ENCODE measurements at places on chromosomes 11 and 22.
A peak's percentile ranks its signal among the peaks of the same experiment; 100 is the strongest.

GRCh38 chr22:47290706-47291430 lies 528.4 kb downstream of the TBC1D22A start:
- DNase-seq: no peak

DNA sequence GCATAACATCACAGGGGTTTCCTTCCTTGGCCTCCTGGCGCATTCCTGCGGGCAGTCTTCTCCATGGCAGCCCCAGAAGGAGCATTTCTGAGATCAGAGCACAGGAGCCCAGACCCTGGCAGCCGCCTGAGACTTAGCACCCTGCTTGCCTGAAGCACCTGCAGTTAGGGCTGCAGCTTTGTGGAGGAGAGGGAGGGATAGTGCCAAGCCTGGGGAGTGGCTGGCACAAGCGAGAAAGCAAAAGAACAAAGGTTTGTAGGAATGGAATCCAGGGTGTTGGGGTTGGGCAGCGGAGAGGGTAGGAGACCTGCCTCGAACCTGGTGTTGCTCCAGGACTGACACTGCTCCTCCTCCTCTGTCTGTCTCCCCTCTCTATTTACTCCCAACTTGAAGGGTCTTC lies 66.9 kb downstream of the SCN3B start:
- DNase-seq: no peak

DNA sequence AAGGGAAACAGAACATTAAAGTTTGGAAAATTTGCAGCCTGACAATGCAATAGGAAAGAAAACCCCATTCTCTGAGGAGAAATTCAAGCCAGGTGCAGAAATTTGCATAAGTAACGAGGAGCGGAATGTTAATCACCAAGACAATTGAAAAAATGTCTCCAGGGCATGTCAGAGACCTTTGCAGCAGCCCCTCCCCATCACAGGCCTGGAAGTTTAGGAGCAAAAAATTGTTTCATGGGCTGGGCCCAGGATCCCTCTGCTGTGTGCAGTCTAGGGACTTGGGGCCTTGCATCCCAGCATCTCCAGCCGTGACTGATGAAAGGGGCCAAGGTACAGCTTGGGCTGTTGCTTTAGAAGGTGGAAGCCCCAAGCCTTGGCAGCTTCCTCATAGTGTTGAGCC lies 780.2 kb downstream of the LRRC4C start:
- DNase-seq: no peak

GRCh38 chr22:29380856-29381255 lies 7.5 kb downstream of the AP1B1 start:
- no peak for DNase-seq

GRCh38 chr22:46857142-46857884 lies 94.9 kb downstream of the TBC1D22A start:
- DNase-seq: no peak

- DNase-seq: no peak
Measured at GRCh38 chr11:77442394-77443053, 31.4 kb downstream of the PAK1 start.

GRCh38 chr11:87022254-87022653 lies 15.5 kb upstream of the TMEM135 start:
- DNase-seq: no peak

GRCh38 chr11:122758339-122758738 lies 80.0 kb upstream of the CRTAM start:
- DNase-seq: no peak

DNA sequence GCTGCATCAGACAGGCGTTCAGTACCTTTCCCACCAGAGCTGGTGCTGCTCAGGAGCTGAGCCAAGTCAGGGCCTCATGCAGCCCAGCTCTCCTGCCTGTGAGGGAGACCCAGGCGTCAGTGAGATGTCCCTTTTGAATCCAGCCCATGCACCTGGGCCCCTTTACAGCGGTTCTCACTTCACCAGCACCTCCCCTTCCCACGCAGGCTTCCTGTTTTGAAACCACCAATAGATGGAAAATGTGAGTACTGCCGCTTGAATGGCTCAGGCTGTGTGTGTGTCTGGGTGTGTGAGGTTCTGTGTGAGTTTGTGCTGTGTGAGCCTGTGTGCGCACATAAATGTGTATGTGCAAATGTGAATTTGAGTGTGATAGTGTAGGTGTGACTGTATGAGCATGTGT lies 88.4 kb downstream of the UBASH3B start:
- peak; percentile 65 for DNase-seq

DNA sequence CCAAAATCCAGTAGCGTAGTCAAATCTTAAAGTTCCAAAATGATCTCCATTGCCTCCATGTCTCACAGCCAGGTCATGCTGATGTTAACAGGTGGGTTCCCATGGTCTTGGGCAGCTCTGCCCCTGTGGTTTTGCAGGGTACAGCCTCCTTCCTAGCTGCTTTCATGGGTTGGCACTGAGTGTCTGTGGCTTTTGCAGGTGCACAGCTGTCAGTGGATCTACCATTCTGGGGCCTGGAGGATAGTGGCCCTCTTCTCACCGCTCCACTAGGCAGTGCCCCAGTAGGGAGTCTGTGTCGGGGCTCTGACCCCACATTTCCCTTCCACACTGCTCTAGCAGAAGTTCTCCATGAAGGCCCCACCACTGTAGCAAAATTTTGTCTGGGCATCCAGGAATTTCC lies 132.8 kb downstream of the KCNC1 start:
- DNase-seq: no peak

DNA sequence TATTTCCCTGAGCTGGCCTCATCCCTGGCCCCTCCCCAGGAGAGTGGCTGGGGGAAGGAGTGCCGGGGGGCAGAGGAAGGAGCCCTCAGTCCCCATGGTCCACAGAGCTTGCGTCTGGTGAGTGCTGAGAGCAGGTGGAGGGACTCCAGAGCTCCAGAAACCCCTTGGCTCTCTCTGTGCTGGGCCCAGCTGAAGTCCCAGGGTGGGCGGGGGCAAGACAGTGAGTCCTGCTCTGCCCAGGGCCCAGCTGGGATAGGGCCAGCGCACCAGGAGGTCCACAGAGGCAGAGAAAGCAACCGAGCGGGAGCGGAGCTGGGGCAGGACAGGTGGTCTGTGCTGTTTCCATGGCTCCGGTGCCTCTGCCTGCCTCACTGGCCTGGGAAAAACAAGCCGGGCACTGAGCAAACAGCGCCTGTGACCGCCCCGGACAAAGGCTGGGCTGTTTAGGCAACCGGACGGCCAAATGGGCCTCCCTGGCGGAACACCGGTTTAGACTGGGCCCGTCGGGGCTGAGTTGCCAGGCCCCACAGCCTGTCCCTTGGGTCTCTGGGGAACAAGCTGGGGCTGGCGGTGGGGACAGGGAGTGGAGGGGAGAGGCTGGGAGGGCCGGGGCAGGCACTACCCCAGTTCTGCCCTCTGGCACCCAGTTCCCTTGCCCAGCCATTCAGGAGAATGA lies 34.1 kb upstream of the WNT7B start:
- DNase-seq: no peak

DNA sequence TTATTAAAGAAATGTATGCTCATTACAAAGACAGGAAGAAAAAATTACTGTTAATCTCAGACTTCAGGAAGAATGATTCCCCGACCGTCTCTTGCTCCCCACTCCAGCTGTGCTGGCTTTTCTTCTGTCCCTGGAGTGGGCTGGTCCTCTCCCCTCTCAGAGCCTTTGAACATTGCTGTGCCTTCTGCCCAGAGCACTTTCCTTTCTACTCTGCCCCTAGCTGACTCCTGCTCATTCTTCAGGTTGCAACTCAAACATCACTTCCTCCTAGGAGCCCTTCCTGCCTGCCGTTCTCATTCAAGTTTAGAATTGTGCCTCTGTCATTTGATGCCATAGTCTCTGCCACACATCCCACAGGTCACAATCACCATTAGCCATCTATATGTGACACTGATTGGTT lies 329.5 kb downstream of the MIAT start:
- no peak for DNase-seq

DNA sequence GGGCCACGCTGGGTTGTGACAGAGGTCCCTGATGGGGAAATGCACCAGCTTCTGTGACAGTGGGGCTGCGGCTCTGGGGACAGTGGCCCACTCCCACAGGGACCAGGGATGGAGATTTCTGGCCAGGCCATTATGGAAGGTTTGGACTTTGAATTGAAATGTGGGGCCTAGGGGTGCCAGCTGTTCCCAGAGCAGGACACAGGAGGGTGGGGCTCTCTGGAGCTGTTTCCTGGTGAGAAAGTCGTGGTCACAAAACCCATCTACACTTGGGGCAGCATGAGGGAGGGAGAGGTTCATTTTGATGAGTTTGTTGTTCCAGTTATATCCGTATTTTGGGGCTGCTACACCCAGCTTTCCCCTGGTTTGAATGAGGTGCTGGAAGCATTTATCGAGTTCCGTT lies 52.2 kb downstream of the LRP5 start:
- no peak for DNase-seq

- no peak for DNase-seq
Measured at GRCh38 chr11:60080535-60080934, 7.9 kb upstream of the MS4A2 start.

DNA sequence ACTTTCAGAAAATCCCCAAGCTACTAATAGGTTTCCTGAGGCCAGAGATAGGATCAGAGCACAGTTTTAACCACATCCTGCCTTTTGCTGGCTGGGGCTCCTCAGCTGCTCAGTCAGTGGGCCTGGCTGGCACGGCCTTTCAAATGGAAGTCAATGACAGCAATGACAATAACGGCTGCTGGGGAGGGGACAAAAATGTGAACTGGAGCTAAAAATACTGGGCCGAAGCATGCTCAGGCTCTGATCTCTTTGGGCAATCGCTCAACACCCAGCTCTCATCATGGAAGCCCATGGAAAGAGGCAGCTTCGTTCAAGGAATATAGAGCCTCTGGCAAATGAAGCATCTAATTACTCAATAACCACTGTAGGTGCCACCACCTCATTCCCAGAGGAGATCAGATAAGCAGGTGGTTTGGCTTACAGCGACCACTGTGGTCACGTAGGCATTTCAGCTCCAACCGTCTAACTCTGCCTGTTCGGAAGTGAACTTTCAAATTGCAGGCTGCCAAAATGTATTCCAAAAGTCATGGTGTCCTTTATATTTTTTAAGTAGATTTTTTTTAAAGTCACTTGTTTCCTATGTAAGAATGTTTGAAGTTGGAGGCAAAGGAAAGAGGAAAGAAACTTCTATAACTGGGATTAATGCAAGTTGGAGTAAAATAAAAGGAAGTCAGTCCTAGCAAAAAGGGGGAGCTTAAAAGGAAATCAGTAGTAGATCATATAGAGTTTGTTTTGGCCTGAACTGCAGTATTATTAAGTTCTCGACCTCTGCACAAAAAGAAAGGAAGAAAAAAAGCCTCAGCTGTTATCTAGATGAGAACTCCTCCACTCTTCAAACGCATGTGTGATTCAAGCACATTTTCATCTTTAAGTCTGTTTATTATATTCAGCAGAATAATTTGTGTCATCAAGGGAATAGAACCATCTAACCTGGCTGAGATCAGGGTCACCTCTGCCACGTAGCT lies 14.1 kb downstream of the WT1 start:
- no peak for DNase-seq

DNA sequence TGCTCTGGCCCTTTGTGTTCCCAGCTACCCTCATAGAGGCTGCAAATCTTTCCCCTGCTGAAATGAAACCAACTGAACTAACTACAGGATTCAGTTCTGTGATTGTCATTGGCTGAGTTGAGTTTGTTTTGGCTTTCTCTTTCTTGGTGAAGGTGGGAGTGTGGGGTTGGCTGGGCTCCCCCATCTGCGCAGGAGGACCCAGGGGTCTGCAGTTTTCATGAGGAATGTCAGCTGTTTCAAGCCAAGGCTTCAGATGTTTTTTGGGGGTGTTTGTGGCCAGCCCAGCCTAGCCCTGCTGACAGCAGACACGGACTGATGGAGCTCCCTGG lies 34.0 kb downstream of the LRP5 start:
- no peak for DNase-seq

- DNase-seq: no peak
Measured at GRCh38 chr11:106161775-106162634, 84.5 kb downstream of the AASDHPPT start.

DNA sequence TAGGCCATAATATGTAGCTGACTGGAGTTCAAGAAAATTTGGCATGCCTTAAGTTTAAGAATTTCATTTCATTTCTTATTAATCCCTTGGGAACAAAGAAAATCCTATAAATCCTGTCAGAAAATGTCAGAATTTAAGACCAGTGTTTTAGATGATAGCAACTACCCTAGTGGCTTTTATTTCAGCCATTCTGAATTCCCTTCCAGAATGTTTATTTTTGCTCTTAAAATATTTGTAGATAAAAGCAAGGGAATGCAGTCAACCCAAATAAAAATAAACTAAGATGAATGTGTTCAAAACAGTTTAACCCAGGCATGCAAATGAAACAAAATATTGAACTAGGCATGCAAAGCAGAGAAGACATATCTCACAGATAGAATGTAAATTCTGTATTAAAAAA lies 356.9 kb upstream of the LRRC4C start:
- no peak for DNase-seq

GRCh38 chr11:48005136-48005535 lies 24.8 kb downstream of the PTPRJ start:
- DNase-seq: no peak

- DNase-seq: no peak
Measured at GRCh38 chr11:48900131-48900800, 83.4 kb downstream of the TRIM51G start.

DNA sequence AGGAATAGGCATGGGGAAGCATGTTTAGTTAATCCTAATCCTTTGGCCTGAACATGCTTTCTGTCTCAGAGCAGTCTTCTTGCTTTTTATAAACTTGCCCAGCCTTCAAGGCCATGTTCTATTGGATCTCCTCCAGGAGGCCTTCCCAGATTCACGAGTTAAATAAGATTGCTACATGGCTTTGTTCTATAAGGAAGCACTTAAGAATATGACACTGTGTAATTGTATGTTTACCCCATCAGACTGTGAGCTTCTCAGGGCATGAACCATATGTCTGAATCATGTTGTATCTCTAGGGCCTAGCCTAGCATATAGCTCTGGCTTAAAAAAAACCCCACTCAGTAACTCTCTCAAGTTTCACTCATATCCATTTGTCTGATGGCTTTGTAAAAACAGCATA lies 26.4 kb upstream of the UCP3 start:
- no peak for DNase-seq

DNA sequence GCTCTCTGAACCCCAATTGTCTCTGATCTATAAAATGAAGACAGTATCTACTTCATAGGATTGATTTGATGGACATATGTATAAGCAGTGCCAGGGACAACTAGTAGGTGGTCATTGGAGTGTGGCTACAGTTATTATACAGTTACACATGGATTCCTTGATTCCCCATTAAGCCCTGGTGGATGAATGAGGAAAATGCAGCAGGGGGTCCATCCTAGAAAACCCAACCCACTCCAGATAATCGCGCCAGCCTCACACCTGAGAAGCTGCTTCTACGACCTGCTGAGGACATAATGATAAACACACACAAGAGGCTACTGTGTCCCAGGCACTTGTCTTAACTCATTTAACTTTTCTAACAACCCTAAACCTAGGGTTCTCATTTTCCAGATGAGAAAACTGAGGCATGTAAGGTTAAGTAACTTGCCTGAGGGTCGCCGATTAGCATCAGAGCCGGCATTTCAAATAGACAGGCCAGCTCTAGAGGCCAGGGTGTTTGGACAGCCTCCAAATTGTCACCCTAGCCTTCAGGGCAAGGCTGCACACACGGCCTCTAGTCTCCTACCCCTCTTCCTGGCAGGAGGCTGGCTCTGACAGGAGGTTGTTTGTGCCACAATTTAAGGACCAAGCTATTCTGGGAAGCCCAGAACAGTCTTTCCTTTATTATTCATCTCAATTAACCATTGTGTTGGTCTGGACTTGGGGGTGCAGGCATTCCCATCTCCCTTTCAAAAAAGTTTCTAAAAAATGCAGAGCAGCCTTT lies 3.8 kb upstream of the C11orf91 start:
- DNase-seq: no peak

All from stimulated activated CD8-positive, alpha-beta memory T cell treated with anti-CD3 and anti-CD28 coated beads, Interleukin-4, amount 100 ng/mL, for 4 hours (primary cell).